ENCODE measurements at places on chromosomes 12 and 14.
A peak's percentile ranks its signal among the peaks of the same experiment; 100 is the strongest.

GRCh38 chr12:1830401-1830845, 10.1 kb downstream of the LRTM2 start:
- DNase-seq: no peak

- DNase-seq: peak; percentile 15
Observed at GRCh38 chr14:34059925-34060650, 109.2 kb upstream of the EGLN3 start.

DNA sequence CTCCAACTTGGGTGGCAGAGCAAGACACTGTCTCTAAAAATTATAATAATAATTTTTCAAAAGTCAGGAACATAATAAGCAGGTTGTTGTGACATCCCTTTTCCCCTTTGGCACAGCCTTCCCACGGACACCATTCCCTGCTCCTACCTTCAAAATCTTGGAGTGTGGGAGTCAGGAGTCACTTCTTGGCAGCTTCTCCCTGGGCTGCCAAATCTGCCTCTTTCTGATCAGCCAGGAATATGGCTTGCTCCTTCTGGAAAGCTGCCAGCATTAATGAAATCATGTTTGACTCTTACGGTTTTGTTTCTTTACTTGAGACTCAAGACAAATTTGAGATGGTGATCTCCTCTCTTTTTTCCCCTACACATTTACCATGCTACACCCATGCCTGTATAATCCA, 391.4 kb upstream of the SYT1 start:
- peak; percentile 20 for DNase-seq

DNA sequence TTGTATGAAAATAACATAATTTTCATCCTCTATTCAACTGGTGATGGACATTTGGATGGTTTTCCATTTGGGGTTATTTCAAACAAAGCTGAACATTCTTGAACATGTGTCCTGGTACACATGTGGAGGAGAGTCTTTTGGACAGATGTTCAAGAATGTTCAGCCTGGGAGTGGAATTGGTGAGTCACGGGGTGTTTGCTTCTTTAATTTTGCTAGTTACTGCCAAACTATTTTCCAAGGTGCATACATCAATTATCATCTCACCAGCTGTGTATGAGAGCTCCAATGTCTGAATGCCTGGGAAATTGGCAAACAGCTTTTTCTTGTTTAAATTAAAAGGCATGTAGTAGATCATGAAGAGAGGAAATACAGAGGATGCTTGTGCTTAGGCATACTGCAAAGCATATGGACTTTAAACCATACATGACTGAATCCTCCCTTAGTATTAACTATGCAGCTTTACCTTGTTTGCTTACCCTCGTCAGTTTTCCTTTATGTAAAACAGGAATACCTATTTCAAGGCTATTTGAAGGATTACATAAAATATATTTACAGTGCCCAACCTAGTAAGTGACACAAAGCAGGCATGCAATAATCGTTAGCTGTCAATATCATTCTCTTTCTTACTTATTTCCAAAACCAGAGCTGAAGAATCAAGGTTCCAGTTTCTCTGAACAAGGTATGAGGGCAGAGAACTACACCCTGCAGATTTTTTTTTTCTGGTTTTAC, 152.1 kb downstream of the ITPR2 start:
- DNase-seq: no peak

DNA sequence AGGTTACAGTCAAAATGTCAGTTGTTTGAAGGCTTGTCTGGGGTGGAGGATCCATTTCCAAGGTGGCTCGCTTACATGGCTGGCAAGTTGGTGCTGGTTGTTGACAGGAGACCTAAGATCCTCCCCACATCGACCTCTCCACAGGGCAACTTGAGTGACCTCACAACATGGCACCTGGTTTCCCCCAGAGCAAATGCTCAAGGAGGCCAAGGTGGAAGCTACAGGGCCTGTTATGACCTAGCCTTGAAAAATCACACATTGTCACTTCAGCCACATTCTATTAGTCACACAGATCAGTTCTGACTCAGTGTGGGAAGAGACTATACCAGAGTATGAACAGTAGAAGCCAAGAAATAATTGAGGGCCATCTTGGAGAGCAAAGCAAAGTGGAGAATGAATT, 11.3 kb upstream of the GNG2 start:
- no peak for DNase-seq

All from nucleus accumbens (tissue), 56 donors.